ENCODE measurements at places on chromosomes 13 and 19.

- DNase-seq, result no peak
Observed at GRCh38 chr19:37951816-37952210, 44.8 kb downstream of the SIPA1L3 start.

DNA sequence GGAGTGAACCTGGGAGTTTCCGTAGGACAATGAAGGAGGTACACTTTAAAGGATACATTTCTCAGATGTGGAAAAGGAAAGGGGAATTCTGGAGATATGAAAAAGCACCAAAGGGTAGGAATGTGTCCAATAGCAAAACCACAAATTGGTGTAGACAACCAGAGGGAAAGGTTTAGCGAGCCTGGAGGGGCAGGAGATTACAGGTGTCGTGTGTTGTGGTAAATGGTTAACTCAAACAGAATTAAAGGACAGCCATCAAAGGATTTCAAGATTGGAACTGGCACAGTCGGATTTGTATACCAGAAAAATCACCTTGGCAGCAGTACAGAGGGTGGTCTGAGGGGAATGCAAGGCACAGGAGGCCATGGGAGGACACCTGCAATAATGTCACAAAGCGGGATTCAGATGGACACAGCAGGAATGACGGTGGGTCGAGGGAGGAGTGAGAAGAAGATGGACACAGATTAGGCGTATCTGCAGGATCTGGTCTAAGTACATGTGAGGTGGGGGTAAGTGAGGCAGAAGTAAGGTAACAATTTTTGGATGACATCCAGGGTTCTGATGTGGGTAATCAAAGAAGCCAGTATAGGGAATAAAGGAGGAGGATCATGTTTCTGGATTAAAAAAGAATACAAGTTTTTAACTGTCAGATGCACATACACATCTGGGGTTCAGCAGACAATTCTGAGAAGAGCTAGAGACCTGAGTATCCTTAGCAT lies 361.6 kb downstream of the KLF12 start:
- no peak for DNase-seq

DNA sequence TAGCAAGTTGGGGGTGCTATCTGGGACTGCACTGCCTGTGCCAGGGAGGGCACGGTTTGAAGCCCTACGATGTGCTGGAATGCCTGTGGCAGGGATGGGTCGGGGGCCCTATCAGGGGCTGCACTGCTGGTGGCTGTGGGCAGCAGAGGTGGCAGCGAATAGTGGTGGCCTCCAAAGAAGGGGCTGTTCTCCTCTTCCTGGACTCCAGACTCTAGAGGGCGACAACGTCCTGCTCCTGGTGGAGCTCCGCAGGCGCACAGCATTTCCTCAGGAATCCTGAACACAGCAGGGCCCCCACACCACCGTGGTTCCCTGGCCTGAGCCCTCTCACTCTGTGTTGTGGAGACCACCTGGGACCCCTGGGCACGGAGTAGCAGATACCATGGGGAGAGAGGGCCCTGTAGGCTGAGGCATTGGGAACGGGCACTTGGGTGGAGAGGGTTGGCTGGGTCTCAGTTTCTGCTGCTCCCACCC lies 145.6 kb downstream of the TNFRSF19 start:
- DNase-seq, result peak; percentile 38

- peak; percentile 94 for DNase-seq
Observed at GRCh38 chr13:33728271-33729037, 89.5 kb upstream of the RFC3 start.

- DNase-seq, result no peak
Observed at GRCh38 chr13:75935805-75936204, 299.7 kb downstream of the LMO7 start.

- DNase-seq, result no peak
Observed at GRCh38 chr13:94535775-94536174, 56.3 kb upstream of the DCT start.

DNA sequence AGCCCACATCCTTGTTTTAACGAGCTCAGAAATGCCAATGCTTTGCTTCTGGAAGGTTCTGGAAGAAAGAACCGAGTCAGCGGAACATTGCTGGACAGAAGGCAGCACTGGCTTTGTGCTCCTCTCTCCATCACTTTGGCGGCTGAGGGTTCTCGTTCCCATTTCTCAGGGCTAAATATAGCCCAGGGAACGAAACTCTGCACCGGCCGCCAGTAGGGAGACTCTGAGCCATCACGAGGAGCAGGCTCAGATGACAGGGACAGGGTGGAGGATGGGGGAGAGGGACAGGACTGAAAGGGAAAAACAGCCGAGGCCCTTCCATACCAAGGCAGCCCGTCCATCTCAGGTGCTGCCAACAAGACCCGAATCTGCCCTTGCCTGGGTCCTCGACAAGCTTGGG lies 166.4 kb downstream of the CACNA1A start:
- DNase-seq, result no peak

DNA sequence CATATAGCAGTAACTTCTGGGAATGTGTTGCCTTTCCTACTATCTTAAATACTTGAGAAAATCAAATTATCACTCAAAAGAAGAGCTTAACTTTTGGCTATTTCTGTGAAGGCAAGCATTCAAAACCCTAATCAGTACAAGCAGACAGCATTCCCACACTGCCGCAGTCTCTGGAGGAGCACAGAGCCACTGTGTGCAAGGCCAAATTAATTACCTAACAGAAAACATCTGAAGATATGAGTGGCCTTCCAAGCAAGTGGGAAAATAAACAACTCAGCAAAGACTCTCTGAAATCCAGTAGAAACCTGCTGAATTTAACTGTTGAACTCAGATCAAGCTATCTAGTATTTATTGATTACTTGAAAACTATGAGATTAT lies 68.2 kb downstream of the COL4A1 start:
- DNase-seq, result no peak

DNA sequence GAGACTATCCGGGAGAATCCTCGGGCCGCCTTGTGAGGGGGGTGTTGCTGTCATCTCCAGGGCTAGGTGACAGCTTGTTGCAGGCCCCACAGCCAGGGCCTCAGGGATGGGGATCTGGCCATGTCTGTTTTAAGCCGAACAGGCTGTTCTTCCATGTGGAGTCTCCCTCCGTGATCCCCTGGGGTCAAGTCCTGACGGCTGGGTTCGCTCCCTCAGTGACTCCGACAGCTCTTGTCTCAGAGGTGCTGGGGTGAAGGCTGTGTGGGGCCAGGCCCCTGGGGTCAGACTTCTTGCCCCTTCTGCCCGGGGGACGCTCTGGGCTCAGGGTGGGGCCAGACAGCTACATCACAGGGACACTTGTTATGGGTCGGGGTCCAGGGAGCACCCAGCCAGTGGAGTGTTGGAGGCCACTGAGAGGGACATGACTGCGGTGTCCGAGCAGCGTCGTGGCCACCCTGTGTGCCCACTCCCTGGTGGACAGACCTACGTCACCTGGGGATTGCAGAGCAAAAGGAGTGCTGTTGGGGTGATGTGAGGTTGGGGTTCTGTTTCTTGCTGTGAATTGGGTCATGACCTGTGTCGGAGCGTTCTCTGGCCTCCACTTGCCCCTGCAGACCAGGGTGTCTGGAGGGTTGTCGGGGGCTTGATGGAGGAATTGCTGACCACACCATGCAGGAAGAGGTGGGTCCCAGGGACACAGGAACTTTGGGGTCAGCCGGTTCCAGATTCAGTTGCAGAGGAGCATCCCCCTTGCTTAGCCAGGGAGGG lies 21.5 kb downstream of the EPN1 start:
- no peak for DNase-seq

- DNase-seq, result no peak
Observed at GRCh38 chr19:55097864-55098715, 19.3 kb downstream of the PPP1R12C start.

DNA sequence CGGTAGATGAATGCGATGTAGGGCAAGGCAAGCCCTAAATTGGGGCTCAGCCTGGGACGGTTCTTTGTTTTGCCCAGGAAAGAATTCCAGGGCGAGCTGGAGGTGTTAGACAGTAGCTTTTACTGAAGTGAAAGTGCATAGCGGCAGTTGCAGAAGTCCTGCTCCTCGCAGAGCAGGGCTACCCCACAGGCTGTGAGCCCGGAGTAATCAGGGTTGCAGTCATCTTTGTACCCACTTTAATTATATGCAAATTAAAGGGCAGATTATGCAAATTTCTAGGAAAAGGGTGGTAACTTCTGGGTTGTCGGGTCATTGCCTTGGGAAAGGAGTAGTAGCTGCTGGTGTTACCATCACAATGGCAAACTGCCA lies 30.5 kb downstream of the VAV1 start:
- peak; percentile 79 for DNase-seq

DNA sequence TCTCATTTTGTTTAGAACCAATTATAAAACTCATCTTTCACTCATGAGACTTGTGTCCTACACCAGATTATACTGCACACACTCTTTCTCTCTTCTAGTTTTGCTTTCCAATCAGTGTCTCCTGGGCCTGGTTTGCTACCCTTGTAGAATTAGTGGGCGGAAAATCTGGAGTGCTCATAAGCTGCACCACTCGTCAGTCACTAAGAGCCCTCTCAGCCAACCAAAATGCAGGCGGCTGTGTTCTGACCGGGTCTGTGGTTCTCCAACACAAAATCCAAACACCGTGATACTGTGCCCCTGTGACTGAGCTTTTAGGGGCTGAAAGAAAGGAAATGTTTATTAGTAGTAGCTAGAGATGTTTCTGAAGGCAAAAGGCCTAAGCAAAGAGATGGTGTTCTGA lies 83.7 kb upstream of the OBI1 start:
- no peak for DNase-seq

DNA sequence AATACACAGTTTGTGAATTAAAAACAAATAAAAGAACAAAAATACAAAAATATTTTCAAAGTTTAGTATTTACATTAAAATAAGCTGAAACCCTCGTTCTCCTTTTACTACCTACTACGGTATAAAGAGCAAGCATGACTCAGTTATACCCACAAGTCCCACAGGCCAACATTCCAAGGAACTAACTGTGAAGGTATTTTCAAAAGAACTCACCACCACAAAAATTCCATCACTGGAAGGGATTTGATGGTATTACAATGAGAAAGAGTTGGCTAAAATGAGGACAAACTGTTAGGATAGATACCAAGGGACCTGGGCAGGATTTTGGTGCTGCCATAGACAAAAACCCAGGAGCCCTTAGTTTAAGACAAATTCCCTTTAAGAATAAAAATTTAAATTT lies 122.7 kb downstream of the TBC1D4 start:
- DNase-seq, result no peak

DNA sequence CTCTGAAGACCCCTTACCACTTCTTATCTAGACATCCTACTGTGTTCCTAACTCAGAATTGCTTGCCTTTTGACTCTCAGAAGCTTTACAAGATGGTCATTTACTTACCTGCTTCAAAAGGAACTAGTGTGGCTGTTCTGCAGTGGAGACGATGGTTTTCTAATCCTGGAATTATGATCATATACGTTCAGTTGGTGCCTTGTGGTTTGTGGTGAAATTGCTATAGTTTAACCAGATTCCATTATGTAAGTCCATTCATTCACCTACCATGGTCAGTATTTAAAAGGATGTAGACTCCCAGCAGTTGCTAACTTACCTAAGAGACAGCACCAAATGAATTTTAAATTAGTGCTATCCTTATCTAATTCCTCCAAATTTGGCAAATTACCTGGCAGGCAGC lies 210.9 kb downstream of the SHISA2 start:
- no peak for DNase-seq

DNA sequence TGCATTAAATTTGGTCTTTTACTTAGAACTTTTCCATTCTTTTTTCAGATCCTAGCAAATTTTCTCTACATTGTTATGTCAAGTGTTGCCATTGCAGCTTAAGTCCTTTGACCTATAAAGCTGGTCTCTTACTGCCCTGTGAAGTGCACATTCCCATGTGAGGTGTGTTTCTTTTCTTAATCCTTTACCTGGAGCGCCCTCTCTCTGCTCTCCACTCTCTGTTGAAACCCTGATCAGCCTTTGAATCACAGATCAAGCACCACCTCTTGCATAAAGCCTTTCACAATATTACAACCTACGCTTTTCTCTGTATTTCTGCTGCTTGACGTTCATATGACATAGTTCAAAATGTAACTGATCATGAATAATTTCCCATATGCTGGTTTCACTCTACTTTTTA lies 84.8 kb downstream of the PCDH17 start:
- no peak for DNase-seq

DNA sequence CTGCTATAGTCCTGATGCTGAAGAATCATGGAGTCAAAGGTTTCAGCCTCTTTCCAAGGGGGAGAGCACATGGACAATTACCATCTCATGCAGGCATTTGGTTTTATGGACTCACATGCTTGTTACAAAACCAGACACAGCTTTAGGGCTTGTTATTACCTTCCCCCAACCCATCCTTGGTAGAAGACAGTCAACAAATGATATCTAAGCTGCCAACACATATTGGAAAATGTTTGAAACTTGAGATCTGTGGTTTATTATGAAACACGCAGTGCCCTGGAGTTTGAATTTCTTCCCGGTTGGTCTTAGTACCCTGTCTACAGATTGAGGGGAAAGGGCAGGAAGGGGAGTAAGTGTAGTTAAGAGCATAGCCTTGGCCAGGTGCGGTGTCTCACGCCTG lies 12.5 kb upstream of the CYP2A6 start:
- no peak for DNase-seq

- DNase-seq, result no peak
Observed at GRCh38 chr13:33316890-33317289, 31.3 kb upstream of the STARD13 start.

GRCh38 chr13:110263888-110264287 lies 43.1 kb downstream of the COL4A1 start:
- DNase-seq, result no peak

GRCh38 chr13:109273326-109273751 lies 513.0 kb downstream of the IRS2 start:
- DNase-seq, result no peak

DNA sequence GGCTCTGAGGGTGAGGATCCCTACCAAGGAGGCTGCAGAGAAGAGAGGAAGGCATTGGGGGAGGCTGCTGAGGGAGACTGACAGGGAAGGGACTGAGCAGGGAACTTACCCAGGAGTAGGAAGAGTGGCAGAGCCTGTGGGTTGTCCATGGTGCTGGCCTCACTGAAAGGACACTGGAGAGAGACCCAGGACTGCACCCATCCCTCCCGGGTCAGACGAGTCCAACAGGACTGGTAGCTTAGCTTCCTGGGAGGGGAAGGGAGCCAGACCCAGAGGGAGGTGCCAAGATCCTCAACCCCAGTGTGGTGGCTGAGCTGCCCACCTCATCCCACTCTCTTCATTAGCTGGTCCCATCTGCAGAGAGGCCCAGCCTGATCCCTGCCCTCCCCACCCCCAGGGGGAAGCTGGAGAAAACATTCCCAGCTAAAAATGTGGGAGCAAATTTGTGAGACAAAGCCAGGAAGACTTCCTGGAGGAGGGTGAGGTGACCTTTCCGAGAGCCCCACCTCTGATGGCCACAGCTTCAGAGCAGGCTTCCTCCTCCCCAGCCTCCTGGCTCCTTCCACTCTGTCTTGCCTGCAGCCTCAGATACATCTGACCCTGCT lies at the start of gene VSIG10L:
VSIG10L (minus strand) TSS at position 164 of the 605 bp plus-strand sequence; CDS start at position 149, 15 bp downstream.
- DNase-seq, result no peak

- no peak for DNase-seq
Observed at GRCh38 chr13:33510350-33510970, 224.9 kb upstream of the STARD13 start.

- DNase-seq, result no peak
Observed at GRCh38 chr13:113771709-113772331, 12.8 kb downstream of the TMEM255B start.

- no peak for DNase-seq
Observed at GRCh38 chr19:36891768-36892357, 24.2 kb downstream of the ZNF829 start.
